Fibroblast of gingiva (primary cell): ENCODE measurements at places on chromosomes 5 and 9.

DNA sequence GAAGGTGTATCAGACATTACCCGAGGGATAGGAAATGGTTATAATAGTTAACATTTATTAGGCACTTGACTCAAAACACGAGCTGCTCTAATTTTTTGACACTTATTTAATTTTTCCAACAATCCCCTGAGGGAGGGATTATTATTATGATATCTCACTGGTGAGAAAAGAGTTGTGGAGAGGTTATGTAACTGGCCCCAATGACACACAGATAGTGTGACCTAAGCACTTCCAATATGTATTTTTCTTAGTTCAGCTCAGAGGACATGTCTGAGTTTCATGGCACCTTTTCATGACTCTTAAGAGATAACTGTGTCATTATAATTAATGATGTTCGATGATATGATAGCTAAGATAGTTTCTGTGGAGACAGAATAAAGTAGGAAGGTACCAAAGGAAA, 86.9 kb downstream of the PTCD2 start:
- no peak for DNase-seq

GRCh38 chr5:84374568-84374967, 10.1 kb downstream of the EDIL3 start:
- DNase-seq = no peak

GRCh38 chr5:23026252-23027170, 173.4 kb upstream of the CDH12 start:
- DNase-seq = peak; percentile 82

DNA sequence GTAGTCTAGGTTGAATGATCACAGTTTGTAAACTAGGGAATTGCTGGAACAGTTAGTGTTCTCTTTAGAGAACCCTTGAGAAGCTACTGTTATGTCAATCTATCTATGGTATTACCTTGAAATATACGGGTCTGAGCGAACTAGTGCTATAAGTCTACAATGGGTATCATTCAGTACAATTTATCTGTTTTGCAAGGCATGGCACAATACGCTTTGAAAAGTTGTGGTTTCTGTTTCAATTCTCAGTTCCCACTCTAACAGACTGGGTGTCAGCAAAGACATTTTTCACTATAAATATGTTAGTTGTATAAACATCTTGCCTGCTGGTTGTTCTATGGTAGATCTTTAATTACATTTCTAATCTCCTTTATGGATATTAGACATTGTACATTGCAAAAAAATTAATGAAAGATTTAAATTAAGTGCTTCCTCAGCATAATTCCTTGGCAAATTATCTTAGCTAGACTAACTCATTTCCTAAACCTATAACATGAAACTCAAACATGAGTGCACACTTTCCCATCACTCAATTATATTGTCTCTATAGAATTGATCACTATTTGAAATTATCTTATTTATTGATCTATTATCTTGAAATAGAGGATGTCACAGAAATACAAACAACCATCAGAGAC, 24.9 kb upstream of the SLCO6A1 start:
- DNase-seq = no peak

DNA sequence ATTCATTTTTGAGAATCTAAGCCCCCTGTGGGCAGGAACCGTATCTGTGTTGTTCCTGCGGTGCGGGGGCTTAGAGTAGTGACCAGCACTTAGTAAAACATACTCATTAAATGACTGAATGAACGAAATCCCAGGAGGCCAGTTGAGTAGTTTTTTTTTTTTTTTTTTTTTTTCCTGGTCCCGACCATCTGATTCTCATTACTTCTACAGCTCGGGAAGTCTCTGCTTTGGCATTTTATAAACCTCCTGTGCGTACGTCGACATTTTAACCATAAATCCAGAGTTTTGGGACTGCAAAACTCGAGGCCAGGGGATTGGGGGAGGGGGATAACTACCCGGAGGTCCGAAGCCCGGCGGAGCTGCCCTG, 31.5 kb upstream of the SPRY4 start:
- peak; percentile 82 for DNase-seq

GRCh38 chr5:44497606-44498005, 108.4 kb upstream of the FGF10 start:
- no peak for DNase-seq

DNA sequence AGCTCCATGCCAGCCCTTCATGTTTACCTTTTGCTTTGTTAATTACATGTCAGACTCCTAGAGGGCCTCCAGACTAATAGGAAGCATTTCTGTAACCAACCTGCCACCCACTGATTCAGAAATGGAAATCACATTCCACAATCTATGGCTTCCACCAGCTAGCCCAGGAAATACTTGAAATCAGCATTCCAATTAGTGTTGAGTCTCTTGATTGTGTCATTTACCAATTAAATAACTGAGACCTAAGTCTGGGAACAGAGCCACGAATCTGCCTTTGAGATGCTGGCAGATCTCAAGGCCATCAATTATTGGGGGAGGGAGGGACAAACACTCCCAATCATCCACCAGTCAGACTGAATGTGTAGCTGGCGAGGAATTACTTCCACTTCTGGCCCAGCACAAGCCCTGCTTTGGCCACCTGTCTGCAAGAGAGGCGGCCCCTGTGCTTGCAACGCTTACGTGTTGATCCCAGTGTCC, 27.4 kb upstream of the SAP30L start:
- DNase-seq = no peak

DNA sequence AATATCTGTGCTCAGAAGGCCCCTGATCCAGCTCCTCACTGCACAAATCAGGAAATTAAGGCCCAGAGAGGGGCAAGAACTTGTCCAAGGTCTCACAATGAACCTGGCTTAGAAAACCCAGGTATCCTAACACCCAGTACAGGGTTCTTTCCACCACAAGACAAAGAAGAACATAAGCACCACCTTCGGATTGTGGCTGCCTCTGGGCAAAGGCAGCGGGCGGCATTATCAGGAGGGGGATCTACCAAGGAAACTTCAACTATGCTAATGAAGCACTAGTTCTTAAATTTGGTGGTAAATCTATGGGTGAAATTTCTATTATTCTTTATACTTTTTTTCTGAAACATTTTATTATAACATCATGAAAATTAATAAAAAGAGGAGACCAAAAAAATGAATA, 17.9 kb downstream of the ANXA6 start:
- no peak for DNase-seq

GRCh38 chr5:322281-322941, 897 bp downstream of the AHRR start:
- peak; percentile 60 for DNase-seq

DNA sequence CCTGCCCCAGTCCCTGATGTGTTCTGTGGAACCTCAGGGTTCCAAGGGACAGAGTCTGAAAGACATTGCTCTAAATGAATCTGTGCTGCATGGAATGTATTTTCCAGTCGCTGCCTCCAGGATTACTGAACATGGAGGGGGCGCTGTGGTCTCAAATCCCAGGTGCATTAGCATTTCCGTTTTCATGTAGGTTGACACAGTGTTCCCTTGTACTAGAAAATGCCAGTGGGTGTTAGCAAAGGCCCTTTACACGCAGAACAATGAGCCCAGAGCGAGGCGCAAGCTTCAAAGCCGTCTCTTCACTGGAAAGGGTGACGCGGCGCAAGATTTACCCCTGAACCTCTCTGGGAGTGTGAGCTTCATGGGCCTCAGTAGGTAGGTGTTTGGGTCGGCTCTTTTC, 308.3 kb downstream of the SLIT3 start:
- no peak for DNase-seq

DNA sequence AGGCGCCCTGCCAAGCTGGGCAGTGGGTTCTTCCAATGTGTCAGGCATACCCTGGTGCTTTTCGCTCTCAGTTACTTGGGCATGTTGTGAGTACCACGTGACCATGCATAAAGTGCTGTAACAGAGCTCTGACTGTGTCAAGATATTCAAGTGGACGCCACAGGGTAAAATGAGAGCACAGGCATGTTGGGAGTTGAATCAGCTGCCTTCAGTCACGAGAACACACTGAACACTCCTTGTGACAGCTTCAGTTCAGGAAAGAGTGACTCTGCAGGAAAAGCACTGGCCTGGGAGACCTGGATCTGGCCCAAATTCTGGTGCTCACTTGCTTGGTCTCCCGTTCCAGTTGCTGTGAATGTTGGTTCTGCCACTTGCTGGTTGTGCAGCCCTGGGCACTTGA, 5.1 kb downstream of the MLANA start:
- DNase-seq = no peak
